GM12864 (cell line): ENCODE measurements at places on chromosomes 6 and 20.

GRCh38 chr6:22732176-22732970, 163.0 kb downstream of the HDGFL1 start:
- DNase-seq = no peak

GRCh38 chr6:140049251-140049650, 674.8 kb upstream of the CITED2 start:
- no peak for DNase-seq

DNA sequence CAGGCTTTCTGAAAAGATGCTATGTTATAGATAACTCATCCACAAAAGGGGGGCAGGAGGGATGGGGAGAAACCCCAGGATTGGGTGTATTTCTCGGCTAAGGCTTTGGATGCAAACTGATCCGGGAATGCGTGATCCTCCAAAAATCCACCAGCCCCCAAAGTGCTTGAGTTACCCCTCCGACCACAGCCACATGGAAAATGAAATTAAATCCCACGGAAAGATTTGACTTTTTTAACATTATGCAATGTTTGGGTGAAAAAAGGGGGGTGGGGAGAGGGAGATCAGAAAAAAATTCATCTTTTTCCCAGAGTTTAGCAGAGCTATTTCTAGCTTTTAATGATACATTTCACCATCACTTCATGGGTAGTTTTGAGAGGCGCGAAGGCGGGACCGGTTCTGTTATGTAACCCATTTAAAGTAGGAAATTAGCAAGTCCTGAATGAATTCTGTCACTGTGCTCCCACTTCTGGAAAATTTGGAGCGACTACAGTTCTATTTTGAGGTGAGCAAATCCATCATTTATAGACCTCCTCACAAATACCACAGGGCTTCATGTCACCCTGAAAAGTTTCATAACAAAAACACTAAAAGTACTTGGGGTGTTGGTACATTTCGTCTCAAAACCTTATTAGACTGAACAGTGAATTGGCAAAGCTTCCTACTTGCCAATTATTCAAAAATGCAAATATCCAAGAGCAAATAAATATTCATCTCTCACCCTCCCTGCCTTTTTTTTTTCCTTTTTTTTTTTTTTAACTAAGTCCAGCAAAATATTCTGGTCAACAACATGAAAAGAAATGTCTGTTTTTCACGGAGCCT, 51.9 kb upstream of the NFATC2 start:
- DNase-seq = no peak

DNA sequence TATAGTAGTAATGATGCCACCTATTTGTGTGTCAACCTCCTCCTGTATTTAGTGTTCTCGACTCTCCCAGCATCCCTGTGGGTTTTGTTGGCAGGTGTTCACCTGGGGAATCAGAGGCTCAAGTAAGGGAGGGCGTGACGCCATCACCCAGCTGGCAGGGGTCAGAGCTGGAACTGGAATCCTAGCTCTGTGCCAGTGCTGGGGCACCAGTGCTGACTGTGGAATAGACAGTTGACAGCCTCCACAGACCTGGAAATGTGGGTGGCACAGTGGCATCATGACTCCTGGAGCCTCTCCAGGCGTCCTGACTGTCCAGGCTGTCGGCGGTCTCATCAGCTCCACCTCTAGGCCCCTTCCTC, 102.8 kb downstream of the SYCP2 start:
- DNase-seq = no peak

DNA sequence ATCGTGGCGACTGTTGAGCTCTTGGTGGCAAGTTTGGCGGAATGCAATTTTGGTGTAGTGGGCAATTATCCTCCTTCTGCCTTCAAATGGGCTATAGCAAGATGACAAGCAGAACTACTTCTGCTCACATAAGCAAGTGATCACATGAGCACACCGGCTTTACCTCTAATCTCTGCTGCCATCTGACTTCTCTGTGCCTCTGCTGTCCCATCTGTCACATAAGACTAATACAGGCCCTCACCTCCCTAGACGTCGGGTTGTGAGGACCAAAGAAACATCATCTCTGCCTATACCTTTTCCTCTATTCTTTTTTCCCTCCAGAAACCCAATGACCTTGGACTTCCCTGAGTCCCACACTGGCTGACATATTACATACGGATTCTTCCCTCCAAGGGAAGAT, 13.3 kb upstream of the WTAP start:
- DNase-seq = no peak

GRCh38 chr6:119598883-119599282, 249.3 kb upstream of the MAN1A1 start:
- no peak for DNase-seq

- no peak for DNase-seq
Measured at GRCh38 chr6:89035252-89036101, 45.1 kb upstream of the PNRC1 start.

- no peak for DNase-seq
Measured at GRCh38 chr6:3795836-3796718, 44.6 kb upstream of the PXDC1 start.

DNA sequence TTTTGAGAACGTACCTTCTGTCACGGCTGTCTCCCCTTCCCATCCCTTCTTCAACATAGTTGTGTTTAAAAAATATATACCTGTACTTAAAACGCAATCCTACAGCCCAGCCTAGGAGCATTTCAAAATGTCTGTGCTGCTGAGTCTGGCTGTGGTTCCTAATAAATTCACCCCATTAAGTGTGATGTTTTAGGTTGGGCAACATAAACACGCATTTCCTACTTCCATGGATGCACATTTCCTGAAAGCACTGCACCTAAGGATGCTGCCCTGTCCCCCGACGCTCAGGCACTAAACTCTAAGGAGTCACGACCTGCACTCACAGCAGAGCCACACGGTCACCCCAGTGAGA, 1.2 kb downstream of the REV3L start:
- DNase-seq = no peak

DNA sequence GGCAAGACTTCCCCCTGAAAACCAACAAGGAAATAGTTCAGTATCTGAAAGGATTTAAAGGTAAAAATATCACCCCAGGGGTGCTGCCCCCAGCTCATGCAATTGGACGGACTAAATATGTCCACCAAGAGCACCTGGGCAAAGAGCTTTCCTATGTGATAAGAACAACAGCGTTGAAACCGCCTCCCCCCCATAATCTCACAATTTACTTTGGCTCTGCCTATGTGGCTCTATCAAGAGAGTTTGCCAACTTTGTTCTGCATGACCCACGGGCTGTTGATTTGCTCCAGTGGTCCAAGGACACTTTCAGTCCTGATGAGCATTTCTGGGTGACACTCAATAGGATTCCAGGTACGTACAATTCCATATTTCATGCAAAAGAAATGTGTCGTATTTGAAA, 35.8 kb downstream of the GCNT2 start:
- DNase-seq = no peak

DNA sequence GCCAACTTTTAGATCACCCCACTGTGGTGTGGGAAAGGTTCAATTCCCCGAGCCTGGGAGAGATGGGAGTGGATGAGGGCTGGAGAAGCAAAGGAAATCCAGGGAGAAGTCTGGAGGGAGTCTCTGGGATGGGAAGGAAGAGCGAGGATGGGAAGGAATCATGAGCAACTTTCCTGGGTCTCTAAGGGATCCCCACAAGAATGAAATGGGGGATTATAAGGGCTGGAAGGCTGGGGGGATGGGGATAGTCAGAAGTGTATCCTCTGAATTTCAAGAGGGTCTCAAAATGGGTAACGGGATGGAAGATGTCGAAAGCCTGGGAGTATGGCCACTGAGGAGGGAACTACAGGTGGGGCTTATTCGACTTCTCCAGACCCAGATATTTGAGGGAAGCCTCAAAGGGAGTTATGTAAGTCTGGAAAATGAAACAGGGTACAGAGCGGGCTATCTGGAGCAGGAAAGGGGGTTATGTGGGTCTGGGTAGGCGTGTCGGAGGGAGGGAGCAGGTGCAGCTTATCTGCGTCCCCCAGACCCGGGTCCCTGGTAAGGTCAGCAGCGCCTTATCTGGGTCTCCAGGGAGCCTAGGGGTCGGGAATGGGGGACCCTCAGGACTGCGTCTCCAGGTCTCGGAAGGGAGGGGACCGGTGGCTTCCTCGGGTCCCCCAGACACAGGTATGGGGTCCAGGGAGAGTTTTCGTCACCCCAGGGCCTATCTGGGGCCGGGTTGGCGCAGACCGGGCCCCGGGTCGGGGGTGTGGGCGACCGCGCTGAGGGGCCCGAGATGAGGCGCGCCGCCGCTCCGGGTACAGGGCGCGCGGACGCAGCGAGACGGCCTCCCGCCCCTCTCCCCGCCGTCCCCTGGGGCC, 550 bp downstream of the PLAGL2 start:
- DNase-seq = no peak

- DNase-seq = no peak
Measured at GRCh38 chr6:110458476-110458875, 17.9 kb downstream of the SLC22A16 start.

DNA sequence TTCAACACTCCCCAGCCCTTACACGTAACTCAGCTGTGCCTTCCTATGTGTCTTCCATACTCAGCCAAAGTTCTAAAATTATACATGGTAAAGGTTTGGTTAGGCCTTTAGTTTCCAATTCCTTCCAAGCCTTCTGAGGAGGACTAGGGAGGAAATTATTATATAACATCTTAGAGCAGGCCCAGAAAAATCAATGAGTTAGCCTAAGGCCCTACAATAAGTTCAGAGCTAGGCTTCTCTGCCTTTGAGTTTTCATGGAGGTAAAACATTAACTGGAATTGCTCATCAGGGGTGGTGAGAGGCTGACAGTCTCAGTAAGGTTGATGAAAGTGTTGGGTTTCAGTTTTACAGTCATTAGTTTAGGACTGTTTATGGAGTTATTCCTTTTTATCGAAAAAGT, 286.0 kb downstream of the ADGB start:
- DNase-seq = no peak

- DNase-seq = no peak
Measured at GRCh38 chr20:38170219-38170825, 5.3 kb upstream of the TGM2 start.

GRCh38 chr6:112010328-112010727, 43.6 kb upstream of the CCN6 start:
- no peak for DNase-seq

DNA sequence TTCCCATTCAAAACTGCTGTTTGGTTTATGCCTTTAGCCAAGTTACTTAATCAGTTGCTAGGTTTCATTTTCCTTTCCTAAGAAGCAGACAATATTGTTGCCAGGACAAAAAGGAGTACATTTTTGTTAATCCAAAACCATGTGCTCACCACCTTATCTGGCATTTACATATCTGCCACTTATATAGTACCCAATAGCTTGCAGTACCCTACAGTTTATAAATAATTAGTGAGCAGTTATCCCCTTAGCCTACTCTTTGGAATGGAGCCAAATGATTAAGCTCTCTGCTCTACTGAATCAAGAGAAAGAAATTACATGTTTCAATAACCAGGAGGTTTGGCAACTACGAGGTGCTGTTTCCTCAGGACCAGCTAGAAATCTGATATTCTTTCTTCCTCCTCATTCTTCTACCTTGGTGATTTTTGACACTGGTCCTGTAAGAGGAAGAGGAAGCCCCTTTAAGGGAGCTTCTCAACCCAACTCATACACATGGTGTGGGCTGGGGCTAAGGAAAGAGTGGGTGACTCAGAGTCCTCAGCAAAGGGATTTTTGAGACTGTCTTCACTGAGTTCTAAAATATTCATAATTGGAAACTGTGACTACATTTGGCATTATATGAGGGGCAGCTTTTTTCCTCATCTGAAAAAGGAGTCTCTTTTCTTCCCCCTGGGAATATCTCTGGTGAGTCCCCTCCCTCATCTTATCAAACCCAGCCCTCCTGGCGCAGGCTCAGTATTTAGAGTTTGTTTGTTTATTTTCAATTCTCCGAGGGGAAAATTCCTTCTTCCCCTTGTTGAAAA, 1.5 kb downstream of the ZNFX1 start:
- DNase-seq = no peak
